ENCODE measurements at places on chromosomes 3 and 15.
A peak's percentile ranks its signal among the peaks of the same experiment; 100 is the strongest.

- no peak for DNase-seq
Observed at GRCh38 chr15:89614164-89614563, 38.9 kb downstream of the TICRR start.

GRCh38 chr3:79018671-79019136, 749.1 kb downstream of the ROBO1 start:
- peak; percentile 10 for DNase-seq

DNA sequence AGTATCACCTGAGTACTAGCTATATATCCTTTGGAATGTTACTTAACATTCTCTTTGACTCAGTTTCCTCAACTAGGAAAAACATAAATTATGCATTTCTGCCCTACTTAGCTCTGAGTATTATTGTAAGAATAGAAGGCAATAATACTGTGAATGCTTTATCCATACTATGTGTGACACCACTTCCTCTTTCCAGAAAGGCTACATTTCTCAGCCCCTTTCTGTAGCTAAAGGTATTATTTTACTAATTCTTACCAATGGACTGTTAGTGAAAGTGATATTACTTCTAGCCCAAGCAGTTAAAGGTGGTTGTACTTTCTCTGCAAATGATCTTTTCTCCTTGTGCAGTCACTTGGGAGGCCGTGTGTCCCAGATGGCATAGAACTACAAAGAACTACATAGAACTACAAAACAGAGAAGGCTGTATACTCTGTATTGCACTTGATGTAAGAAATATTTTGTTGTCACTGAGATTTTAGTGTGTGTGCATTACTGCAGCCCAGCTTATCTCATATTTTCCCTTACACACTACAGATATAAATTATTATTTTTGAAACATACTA, 35.1 kb downstream of the MYH15 start:
- no peak for DNase-seq

GRCh38 chr3:127547761-127548605, 42.5 kb downstream of the TPRA1 start:
- peak; percentile 85 for DNase-seq

DNA sequence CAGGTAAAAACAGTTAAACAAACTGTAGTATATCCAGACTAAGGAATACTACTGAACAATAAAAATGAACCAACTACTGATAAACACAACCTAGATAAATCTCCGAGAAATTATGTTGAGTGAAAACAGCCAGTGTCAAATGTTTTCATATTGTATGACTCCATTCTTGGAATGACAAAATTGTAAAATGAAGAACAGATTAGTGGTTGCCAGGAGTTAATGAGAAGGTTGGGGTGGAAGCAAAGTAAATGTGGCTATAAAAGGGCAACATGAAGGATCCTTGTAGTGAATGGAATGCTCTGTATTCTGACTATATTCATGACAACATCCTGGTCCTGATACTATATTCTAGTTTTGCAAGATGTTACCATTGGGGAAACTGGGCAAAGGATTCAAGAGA, 27.5 kb upstream of the ACKR4 start:
- no peak for DNase-seq

DNA sequence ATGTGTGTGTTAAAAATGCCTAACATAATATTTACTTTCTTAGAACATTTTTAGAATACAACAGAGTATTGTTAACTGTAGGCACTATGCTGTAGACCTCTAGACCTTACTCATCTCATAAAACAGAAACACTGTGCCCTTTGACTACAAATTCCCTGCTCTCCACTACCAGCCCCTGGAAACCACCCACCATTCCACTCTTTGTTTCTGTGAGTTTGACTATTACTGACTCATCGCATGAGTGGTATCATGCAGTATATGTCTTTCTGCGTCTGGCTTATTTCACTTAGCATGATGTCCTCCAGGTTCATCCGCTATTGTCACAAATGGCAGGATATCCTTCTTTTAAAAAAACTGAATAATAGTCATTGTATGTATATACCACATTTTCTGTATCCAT, 216.7 kb upstream of the CFAP20DC start:
- no peak for DNase-seq

DNA sequence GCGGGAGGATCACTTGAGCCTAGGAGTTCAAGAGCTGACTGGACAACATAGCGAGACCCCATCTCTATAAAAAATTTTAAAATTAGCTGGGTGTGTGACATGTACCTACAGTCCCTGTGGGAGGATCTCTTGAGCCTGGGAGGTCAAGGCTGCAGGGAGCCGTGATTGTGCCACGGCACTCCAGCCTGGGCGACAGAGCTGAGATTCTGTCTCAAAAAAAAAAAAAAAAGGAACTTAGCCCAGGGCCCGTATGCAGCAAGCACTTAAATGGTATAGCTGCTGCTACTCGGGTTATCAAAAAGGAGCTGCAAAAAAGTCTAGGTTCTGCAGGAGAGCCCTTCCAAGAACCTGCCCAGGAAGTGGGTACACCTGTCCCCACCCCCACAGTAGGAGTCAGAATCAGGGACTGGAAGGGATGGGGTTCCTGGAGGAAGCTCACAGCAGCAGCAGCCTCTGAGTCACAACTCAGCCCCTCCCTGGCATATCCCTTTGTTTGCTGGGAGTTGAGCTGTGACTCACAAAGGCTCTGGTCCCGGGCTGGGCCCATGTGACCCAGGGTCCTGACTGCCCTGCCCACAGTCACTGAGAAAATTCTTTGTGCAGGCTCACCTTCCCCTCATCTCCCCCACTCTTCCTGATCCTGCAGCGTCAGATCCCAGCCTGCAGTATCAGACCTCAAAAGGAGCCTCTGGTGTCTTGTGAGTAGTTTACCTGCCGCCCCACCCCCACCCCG, at the start of gene SPATA12:
TSS of gene SPATA12 (plus strand) at position 576 of the 733 bp plus-strand sequence. CDS start 13,031 bp downstream, outside the sequence.
- peak; percentile 6 for DNase-seq

- no peak for DNase-seq
Observed at GRCh38 chr3:151351648-151352047, 22.3 kb upstream of the P2RY13 start.

GRCh38 chr3:73427048-73427706, 197.6 kb downstream of the PDZRN3 start:
- no peak for DNase-seq

DNA sequence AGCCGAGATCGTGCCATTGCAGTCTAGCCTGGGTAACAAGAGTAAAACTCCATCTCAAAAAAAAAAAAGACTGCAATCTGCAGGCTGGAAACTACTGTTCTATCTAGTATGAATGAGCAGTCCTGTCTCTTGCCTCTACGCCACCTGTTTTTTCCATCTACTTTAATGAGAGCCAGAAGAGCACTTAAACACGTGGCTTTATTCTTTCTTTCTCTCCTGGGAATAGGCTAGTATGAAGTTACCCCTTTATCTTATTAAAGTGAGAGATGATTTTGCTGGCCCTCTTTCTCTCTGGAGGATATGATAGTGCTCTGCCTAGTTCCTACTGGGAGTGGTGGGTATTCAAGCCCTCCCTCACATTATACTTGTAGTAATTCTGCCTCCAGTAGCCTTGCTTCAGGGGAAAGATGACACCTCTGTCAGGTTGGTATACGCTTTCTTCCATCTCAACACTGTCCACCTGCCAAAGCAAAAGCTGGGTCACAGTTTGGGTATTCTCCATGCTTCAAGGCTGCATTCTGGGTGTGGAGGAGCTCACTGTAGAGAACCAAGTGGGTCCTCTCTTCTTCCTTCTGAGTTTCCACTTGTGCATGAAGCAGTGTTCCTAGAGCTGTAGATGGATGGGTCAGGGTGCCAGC, 17.8 kb downstream of the MAPKBP1 start:
- no peak for DNase-seq

DNA sequence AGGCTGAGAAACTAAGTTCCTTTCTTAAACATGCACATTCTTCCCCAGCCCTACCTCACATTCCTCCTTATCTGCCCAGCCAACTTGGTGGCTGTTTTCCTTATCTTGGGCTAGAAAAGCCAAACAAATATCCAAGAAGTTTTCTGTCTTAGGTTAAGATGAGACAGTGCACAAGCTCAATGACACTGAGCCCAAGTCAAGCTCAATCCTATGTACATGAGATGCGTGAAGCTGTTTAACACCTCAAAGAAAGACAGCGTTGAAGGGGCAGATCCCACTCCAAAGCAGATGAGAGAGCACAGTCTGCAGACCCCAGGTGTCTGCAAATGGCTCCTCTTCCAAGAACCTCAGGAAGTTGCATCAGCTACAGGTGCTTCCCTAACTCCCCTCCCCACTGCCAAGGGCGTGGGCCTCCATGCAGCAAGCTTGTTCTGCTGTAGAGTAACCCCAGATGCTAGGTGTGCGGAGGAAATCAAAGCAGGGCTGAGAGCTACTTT, 16.6 kb downstream of the LRRC2 start:
- no peak for DNase-seq

GRCh38 chr3:102192575-102192974, 242.2 kb upstream of the ZPLD1 start:
- no peak for DNase-seq

- peak; percentile 52 for DNase-seq
Observed at GRCh38 chr3:71360764-71361163, 222.8 kb downstream of the FOXP1 start.

- no peak for DNase-seq
Observed at GRCh38 chr3:79019137-79019923, 748.5 kb downstream of the ROBO1 start.

GRCh38 chr3:142027735-142028134, 121.6 kb downstream of the TFDP2 start:
- DNase-seq = peak; percentile 58

DNA sequence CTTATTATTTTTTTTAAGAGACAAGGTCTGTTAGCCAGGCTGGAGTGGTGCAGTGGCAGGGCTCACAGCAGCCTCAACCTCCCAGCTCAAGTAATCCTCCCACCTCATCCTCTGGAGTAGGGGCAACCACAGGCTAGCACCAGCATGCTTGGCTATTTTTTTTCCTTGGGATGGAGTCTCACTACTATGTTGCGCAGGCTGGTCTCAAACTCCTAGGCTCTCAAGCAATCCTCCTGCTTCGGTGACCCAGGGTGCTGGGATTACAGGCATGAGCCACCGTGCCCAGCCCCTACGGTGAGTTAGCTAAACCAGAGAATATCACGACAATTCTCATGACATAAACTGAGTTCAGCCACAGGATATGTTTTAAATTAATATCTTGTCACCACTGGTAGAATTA, 2.0 kb downstream of the DCUN1D1 start:
- DNase-seq = no peak

GRCh38 chr3:110894574-110894973, 177.0 kb upstream of the NECTIN3 start:
- DNase-seq = no peak

GRCh38 chr3:72077473-72078259, 292.7 kb upstream of the PROK2 start:
- no peak for DNase-seq

- DNase-seq = no peak
Observed at GRCh38 chr3:189641776-189642175, 10.6 kb downstream of the TP63 start.

DNA sequence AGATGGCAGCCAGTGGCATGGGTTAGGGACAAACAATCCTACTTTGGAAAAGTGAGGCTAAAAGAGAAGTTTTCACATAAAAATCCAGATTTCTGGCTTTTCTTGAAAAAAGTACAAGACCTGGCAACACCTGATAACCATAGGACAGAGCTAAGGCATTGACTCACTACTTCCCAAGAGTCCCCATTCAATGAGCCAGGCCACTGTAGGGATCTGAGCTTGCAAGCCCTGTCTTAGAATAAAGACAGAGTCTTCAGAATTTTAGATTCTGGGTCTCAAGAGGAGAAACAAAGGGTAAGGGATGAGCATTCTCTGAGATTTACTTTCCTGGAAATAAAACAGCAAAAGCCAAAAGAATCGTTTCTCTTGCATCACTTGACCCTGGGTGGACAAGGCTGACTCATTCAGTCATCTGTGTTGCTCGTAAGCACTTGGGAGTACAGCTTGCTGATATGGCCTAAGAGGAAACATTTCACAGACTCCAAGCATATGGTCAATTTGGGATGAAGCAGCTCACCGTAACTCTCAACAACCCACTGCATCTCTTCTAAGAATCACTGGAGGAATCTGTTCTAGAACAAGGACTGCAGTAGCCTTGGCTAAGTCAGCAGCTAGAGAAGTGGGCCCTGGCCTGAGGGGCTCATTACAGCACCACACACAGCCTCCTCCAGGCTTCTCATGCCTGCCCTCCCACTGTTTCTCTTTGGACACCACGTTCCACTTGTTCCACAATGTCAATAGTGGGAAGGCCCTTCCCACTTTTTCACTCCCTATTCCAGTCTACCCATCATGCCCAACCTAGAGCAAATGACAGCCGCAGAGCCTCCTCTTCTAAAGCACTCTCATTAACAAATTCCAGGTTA, 86.2 kb downstream of the RFTN1 start:
- no peak for DNase-seq

DNA sequence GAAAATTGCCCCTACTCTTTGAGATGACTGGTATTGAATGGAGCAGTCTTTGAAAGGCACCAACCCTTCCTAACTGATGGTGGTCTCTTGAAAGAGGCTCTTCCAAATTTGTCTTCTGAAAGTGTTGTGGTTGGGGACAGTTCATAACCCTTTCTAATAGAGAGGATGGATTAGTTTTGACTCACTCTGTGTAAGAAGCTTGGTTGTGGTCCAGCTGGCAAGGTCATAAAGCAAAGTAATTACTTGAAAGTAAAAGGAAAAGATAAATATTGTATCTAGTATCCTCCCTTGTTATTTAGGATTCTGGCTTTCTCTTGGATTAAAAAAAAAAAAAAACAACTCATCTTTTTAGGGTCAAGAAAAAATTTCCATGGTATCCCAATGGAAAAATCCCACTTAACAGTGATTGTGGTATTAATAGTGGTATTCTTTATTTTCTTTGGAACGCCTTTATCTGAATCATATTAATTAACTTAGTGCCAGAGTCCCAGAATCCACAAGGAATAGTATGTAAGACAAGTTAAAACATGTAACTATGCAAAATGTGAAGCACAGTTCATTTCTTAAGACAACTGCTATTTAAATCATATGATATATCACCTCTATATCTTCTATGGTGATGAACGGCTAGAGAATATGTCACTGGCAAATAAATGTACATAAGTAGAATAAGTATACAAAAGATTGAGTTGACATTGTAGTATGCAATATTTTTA, 469.3 kb upstream of the CDIN1 start:
- no peak for DNase-seq

- DNase-seq = no peak
Observed at GRCh38 chr3:14688525-14688924, 13.6 kb downstream of the C3orf20 start.

DNA sequence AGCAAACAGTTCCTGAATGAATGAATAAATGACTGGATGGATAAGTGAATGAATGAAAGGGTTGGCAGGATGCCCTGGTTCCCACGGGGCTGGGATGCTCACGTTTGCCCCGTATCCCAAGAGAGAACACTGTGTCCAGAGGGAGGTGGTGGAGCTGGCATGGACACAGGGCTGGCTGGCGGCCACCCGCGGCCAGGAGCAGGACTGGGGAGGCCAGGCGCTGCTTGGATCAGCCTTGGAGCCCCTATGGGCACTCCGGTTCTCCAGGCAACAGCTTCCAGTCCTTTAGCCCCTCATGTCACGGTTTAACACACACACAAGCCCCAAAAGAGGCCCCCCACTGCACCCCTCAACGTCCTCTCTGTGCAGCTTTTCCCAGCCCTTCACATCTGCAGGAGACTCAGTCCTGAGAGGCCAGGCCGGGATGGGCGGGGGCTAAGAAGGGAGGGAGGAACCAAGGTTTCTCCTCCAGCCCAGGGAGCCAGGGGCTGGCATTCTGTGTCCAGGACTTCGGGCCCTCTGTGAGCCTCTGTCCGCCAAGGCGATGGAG, 86.0 kb upstream of the ALDH1L1 start:
- no peak for DNase-seq

All from activated CD4-positive, alpha-beta T cell treated with anti-CD3 and anti-CD28 coated beads for 48 hours (primary cell).